NCI-H69 (cell line): ENCODE measurements at places on chromosomes 2 and 18.

DNA sequence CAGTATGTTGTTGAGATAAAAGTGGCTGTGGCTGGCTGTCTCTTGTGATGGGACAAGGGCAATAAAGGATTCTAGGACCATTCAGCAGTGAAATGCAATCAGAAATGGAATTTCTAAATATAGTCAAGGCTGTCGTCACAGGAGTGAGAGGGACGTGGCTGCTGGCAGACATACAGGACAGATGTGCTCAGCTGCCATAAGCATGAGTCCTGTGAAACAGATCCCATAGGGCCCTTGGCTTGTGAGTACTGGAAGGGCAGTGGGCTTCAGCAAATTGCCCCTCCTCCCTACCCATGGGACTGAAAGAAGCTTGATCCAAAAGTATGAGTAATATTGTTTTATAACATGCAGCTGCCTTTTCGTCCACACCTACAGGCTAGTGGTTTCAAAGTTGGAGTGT lies 4.2 kb upstream of the CNNM3 start:
- no peak for DNase-seq

GRCh38 chr2:121472470-121472993 lies 58.1 kb upstream of the RNU4ATAC start:
- no peak for DNase-seq

GRCh38 chr2:19818039-19818438 lies 83.7 kb downstream of the TTC32 start:
- no peak for DNase-seq

- no peak for DNase-seq
Measured at GRCh38 chr2:230921806-230922595, 3.0 kb downstream of the GPR55 start.

- DNase-seq = no peak
Measured at GRCh38 chr18:24246143-24246542, 107.3 kb downstream of the CABYR start.

DNA sequence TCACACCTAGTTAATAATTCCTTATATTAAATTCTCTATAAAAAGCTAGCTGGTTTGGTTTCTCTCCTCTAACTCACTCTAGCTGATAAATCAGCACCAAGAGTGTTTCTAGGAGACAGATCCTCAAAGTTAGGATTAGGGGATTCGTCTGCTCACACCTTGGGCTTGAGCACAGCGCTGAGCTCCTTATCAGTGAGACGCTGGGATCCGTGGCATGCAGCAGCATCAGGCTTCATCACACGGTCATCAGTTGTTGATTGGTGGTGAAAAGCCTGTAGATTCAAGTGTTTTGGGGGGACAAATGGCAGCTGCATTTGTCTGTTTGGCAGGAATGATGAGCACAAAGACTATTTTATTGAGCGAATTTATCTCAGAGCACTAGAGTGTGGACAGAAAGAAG lies 72.6 kb upstream of the MC2R start:
- DNase-seq = no peak

DNA sequence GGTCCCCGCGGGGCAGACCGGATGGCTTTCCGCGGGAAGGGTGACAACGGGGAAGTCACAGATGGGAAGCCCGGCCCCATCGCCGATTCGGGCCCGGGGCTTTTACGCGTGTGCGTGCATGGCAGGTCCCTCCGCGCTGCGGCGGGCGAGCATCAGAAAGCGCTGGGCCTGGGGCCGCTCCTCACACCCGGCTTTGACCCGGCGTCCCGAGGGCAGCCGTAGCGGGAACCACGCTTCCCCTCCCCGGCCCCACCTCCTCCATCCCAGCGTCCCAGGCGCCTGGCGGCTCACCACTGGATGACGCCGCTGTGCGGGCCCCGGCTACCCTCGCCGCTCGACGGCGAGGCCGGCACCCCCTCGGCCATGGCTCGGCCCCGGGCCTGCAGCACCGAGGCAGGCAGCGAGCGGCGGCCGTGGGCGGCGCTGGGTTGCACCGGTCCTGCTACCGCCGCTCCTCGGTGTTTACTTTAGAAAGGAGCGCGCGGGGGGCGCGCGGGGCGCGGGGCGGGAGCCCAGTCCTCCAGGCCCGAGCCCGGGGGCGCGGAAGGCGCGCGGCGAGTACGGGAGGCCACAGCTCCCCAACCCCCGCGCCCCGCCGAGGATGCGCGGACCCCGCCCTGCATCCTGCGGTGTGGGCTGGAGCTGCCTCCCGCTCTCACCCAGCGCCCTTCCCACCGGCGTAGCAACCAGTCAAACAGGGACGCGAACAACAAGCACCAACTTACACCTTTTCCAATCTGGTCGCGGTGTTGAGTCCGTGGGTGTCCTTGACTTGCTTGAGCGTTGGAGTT lies 806 bp downstream of the RFX8 start:
- DNase-seq = peak; percentile 31

DNA sequence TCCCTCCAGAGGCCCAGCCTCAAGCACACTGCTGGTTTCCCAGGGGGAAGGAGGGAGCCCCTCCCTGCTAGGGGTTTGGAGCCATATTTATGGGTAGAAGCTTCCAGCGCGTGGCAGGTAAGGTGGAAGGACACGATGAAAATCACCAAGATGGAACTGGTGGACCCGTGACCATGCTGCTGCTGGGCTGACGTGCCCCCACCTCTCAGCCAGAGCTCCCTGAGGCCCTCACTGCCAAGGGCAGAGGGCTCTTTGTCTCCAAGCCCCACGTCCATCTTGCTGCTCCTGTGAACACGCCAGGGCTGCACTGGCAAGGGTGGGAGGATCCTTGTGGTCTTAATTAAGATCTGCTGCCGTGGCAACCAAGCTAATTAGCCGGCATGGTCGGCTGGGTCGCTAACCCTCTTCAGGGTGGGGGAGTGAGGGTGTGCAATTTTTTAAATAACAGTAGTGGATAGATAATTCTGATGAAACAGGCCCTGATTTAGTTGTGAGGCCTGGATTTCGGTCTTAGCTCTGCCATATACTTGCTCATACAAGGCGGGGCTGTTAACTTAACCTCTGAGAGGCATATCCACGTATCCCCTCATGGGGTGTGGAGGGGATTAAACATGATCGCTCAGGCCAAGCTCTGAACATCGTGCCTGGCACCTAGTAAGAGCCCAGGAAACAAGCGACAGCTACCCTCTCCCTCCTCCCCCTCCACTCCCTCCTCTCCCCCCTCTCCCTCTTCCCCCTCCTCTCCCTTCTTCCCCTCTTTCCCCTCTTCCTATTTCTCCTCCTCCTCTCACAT lies 232.8 kb downstream of the CELF4 start:
- DNase-seq = peak; percentile 88

- no peak for DNase-seq
Measured at GRCh38 chr2:142721015-142721414, 156.4 kb upstream of the KYNU start.

DNA sequence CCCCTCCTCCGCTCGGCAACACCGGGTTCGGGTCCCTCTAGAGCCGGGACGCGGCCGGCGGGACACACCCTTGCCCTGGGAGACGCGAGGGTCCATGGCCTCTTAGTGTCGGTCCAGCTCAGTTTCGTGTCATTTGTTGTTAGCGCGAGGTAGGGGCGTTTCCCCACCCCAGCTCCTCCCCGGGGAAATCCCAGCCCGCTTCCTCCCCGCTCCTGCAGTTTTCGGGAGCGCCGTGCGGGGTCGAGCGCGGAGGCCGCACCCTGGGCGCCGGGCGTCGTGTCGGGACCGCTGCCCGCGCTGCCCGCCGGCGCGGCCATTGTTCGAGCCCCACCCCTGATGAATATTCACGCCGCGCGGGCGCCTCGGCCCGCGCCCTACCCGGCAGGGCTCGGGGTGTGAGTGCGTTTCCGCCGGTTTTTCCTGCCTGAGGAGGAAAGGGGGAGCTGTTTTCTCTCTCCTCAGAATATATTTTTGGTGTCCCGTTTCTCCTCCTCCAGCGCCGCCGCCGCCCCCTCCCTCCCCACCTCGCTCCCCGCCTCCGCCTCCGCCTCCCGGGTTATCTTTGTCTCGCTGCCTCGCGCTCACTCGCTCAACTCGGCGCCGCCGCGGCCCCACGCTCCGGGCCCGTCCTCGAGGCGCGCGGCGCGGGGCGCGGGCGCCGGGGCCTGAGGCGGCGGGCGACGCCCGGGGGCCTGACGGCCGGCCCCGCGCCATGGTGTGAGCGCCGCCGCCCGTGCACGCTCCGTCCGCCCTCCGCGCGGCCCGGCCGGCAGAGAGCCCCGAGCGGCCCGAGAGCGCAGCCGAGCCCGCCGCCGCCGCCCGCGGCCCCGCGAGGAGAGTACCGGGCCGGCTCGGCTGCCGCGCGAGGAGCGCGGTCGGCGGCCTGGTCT lies at the start of gene MAP4K4:
Gene MAP4K4, plus strand, starts transcription at position 584 of the 890 bp plus-strand sequence. CDS start 374 bp downstream, outside the sequence.
- DNase-seq = peak; percentile 84

- DNase-seq = no peak
Measured at GRCh38 chr2:12488352-12489318, 228.1 kb upstream of the TRIB2 start.

DNA sequence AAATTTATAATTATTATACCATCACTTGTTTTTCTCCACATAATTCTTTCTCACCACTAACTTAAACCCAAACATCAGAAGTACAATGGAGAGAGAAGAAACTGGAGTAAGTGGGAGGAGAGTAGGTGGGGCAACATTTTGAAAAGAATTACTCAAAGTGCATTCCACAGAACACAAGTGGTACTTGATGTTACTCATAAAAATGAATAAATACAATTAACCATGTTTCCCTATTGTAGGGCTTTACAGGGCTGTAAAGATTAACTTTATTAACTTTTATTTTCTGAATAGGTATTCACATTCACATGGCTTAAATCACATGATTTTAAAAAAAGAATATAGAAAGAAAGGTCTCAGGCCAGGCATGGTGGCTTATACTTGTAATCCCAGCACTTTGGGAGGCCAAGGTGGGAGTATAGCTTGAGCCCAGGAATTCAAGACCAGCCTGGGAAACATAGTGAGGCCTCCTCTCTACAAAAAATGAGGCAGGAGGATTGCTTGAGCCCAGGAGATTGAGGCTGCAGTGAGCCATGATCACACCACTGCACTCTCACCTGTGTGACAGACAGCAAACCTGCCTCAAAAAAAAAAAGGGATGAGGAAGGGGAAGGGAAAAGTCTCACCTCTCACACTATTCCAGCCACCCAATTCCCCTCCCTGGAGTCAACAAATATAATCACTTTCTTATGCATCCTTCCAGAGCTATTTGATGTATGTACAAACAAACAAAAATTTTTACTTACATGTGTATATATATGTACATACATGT lies 47.1 kb downstream of the KCNG3 start:
- DNase-seq = no peak
